ENCODE measurements at places on chromosomes 7 and 10.

- no peak for DNase-seq
These were observed 114.1 kb downstream of the ICA1 start for GRCh38 chr7:8147760-8148463.

- DNase-seq = no peak
These were observed 71.8 kb upstream of the CACNB2 start for GRCh38 chr10:18068401-18068800.

DNA sequence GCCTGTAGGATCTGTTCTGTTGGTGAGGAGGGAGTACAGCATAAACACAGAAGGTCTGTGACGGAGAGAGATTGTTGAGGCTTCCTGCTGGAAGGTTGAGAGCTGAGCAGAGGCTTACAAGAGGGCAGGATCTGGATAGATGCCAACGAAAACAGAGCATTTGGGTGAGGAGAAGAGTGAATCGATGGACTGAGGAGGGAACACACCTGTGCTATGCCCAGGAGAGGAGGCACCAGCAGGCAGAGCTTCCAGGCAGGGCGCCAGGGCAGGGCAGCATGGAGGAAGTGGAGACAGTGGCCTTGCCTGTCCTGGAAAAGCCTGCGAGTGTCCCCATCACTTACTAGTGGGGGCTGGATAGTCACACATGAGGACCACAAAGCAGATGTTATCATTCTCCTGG is 282.9 kb downstream of the PAXIP1 start:
- DNase-seq = no peak

GRCh38 chr7:54831046-54831643 is 72.1 kb upstream of the SEC61G start:
- DNase-seq = no peak

DNA sequence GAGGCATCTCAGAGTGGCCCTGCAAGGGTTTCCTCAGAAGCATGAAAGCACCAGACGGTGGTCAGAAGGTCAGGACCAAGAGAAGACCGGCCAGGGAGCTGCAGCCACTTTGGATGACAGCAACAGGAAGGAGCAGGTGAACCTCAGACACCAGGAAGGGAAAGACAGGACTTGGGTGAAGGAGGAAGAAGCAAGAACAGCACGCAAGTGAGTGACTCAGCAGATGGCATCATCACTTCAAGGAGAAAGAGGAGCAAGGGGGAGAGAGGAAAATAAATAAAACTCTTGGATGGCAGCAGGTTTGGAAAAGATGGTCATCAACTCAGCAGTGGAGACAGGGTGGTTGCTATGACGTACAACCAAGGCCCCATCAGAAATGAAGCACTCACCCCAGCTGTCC is 31.6 kb downstream of the NCAPG2 start:
- no peak for DNase-seq

- no peak for DNase-seq
These were observed 870.5 kb downstream of the LRMDA start for GRCh38 chr10:76301950-76302349.

- DNase-seq = no peak
These were observed 34.3 kb downstream of the ABLIM1 start for GRCh38 chr10:114623661-114624294.

DNA sequence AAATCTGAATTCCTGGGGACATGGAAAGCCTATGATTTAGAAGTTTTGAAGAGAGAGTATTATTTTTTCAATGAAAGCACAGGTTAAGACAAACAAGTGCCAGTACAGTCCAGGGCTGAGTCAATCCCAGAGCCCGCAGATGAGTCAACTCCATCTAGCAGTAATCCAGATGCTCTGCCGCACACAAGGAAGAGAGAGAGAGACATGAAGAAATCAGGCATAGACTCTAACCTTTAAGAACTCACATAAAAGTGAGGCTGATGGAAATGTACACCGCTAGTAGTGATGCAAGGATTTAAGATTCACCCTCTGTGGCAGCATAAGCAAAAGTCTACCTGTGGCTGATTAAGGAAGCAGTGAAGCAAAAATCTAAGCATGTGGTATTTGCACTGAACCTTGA is 651.5 kb downstream of the TNS3 start:
- DNase-seq = no peak

DNA sequence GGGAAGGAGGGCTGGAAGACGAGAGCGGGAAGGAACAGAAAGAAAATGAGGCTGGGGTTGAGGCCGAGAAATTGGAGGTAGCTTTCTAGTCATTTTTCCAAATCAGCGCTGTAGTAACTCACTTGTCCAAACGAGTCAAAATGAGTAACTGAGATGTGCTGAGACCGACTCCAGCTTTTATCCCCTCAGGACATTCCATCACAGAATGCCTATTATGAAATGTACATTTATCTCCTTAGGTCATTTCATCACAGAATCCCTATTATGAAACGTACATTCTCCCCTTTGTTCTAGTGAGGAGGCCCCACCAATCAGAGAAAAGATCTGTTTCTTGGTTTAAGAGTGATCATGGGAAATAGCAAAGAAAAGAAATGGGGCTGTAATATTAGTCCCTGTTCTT is 55.7 kb upstream of the AMPH start:
- no peak for DNase-seq

GRCh38 chr7:95840953-95841950 is 68.9 kb downstream of the DYNC1I1 start:
- no peak for DNase-seq

- no peak for DNase-seq
These were observed 559.9 kb downstream of the INHBA start for GRCh38 chr7:41142904-41143473.

- DNase-seq = no peak
These were observed 74.6 kb downstream of the XRCC2 start for GRCh38 chr7:152601305-152601798.

DNA sequence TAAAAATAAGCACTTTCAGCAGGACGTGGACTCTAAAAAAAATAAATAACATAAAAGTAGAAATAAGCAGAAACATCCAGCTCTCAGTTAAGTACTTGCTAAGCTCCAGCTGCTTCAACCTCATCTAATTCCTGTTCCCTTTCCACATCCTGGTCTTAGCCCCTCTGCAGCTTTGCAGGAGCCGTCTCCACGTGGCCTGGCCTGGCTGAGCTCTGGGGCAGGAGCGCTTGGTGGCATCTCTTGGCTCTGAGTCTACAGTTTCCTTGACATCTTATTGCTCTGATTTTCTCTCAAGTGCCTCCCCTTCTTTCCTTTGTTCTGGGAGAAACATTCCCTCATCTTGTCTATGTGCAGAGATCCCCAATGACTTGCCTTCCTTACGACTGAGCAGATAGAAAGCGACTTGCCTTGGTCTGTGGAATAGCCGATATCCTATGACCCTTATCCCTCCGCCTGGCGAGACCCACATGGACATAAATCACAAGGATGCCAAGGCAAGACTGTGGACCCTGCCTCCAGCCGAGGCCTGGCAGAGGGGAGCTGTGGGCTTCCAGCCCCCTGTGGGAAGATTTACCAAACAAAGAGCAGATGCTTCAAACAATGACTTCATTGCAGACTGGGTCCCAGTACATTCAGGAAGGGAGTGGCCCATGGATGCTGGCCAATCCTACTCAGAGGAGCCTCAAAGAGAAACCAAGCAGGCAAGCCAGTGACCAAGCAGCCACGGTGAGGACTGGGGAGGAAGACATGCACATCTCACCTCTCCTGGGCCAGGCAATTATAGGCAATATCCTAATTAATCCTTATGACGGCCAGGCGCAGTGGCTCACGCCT is 61.9 kb downstream of the SPOCK2 start:
- peak; percentile 79 for DNase-seq

- DNase-seq = no peak
These were observed 8.2 kb upstream of the CXCL12 start for GRCh38 chr10:44393051-44393630.

- no peak for DNase-seq
These were observed 27.7 kb downstream of the STK32C start for GRCh38 chr10:132279873-132280645.

- DNase-seq = no peak
These were observed 30.1 kb downstream of the CRHR2 start for GRCh38 chr7:30652132-30652531.
